ENCODE measurements at places on chromosomes 2 and 18.

GRCh38 chr2:76687923-76688322 lies 834.3 kb downstream of the LRRTM4 start:
- DNase-seq: no peak

DNA sequence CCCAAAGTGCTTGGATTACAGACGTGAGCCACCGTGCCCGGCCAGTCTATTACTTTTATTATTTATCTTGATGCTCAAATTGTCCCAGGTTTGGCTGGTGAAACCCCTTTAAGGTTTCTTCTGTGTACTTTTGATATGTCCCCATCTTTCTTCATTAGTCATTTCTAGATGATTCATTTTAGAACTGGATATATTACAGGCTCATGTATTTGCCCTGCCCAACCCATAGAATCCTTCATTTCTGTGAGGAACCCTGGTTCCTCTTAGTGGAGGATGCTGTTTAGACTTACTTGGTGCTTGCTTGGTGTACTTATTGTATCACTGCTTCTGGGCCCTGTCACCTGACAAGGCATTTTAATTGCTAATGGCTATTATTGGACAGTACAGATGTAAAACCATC lies 40.1 kb downstream of the KCMF1 start:
- no peak for DNase-seq

GRCh38 chr2:126893606-126894005 lies 5.1 kb upstream of the TEX51 start:
- DNase-seq: no peak

- no peak for DNase-seq
These were observed 164.6 kb downstream of the SEPTIN10 start for GRCh38 chr2:109448946-109449788.

DNA sequence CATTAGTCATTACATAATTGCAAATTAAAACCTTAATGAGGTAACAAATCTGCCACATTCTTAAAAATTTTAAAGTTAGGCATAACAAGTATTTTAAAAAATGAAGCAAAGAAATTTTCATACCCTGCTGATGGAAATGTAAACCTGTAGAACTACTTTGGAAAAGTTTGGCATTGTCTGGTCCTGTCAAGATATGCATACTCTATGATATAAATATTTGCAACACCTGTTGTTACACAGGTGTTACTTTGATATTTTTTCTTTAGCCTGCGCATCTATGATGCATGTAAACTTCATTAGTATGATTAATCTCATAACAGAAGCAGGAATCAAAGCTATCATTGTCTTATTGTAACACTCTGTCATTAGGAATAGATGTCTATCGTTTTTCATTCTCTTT lies 634.3 kb downstream of the TRIB2 start:
- no peak for DNase-seq

DNA sequence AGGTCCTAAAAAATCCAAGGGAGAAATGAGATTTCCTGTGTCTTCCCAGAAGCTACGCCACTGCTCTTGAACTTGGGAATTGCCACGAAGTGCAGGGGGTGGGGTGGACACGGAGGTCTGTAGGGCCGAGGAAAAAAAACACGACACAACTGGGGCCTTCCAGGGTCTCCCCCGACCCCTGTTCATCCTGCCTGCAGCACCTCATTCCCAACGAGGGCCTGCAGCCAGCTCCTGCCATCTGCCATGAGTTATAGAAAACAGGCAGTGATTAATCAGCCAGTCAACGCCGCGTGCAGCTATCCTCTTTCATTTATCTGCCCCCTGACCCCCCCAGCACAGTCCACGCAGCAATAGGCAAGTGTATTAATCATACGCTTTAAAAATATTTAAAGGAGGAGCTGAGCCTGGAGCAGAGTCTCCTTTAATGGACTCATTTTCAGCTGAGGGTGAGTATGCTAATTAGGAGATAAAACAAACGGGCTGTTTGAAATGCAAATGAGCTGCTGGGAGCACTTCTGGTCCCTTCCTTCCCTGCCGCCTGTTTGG lies 209.9 kb downstream of the TFCP2L1 start:
- DNase-seq: peak; percentile 84

DNA sequence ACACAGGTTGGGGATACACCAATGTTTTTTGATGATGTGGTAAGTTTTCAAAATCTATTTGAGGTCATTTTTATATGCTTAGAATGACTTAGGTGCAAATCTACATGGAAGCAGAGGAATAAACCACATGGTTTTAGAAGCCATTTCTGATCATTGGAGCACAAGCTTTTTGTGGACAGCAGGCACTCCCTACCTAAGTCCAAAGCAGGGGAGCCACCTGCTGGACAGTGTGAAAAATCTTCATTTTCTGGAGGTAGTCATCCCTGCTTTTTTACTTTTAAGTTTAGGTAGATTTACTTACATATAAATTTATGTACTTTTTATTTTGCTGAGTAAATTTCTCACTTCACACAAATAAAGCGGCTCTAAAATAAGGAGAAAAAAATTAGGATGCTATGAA lies 323.2 kb downstream of the PLCL1 start:
- no peak for DNase-seq

Measured in T1000 (cell line).